ENCODE measurements at places on chromosomes 12 and 14.

- no peak for DNase-seq
These were observed 256.3 kb downstream of the NTF3 start for GRCh38 chr12:5688226-5688625.

- DNase-seq, result no peak
These were observed 188.3 kb downstream of the DAD1 start for GRCh38 chr14:22400655-22401259.

DNA sequence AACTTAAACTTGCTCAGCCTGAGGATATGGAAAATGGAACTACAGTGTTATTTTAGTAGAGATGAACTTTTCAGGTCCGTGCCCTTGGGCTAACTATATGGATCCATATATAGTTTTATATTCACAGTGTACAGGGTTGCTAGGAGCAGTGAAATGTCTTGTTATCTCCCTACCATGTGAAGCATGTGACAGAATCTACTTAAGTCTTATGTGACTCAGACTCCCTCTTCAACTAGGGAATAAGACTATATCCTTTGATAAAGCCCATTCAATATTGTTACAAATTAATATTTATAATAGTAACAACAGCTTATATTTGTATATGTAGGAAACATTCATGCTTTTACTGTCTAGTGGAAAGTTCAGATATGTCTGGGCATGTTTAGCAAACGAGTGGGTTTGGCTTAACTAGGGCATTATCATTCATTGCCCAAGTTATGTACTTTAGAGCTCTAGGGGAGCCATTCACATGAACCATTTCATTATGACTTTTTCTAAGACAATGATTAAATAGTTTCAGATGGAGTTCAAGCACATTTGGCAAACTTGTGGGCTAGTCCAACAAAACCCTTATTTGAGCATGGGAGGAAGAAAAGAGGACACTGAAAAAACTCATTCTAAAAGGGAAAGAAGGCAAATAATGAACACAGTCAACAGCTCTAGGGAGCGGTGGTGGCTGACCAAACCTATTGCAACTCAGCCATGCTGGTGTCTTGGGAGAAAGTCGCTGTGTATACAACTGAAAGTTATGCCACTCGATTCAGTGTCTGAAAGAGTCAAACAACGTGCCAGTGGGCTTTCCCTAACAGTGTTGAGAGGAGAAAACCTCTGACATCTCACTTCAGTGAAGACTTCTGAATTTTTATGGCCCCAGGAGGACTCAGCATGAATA is 305.9 kb upstream of the G2E3 start:
- no peak for DNase-seq

DNA sequence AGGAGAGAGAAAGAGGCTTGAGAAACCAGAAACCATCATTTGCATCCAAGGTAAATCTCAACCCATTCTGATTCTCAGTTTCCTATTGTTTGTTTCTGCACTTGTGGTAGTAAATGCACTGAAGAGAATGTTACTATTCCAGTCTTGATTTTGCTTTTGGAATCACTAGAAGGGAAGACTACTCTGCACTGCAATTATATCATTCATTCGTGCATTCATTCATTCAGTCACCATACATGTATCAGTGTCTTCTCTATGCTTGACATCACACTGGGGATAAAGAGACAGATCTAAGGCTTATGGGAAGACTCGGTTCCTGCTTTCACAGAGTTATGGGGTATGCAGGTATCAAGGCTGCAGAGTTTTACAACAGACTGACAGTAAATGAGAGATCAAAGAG is 90.3 kb upstream of the EGLN3 start:
- no peak for DNase-seq

GRCh38 chr14:98417001-98417400 is 855.0 kb downstream of the BCL11B start:
- no peak for DNase-seq

GRCh38 chr14:92866901-92867865 is 55.8 kb upstream of the CHGA start:
- no peak for DNase-seq

Measured in inflammatory macrophage treated with lipopolysaccharide for 4 hours (primary cell).